ENCODE measurements at places on chromosomes 1 and 21.
A peak's percentile ranks its signal among the peaks of the same experiment; 100 is the strongest.

DNA sequence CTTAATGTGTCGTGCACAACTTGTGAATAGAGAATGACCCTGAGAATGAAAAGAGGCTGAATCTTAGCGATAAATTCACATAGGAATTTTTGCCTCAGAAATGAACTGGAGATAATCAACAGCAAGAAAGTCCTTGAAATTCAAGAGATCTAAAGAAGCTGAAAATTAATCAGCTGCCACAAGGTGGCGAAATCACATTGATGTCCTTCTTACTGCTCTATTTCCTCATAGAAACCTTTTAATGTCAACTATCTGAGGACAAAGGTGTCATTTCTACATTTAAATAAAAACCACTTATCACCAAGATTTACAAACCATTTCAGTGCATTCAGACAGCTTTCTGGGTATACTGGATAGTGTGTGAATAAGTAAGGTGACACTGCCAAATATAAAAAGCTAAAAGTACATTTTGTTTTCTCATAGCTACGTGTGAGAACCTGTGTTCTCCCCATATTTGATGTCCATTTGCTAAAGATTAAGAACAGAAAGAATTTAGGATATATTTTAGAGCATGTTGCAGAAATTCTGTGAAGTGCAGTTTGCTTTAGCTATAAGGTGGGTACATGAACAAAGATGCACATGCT lies 485.3 kb upstream of the PTBP2 start:
- no peak for DNase-seq

DNA sequence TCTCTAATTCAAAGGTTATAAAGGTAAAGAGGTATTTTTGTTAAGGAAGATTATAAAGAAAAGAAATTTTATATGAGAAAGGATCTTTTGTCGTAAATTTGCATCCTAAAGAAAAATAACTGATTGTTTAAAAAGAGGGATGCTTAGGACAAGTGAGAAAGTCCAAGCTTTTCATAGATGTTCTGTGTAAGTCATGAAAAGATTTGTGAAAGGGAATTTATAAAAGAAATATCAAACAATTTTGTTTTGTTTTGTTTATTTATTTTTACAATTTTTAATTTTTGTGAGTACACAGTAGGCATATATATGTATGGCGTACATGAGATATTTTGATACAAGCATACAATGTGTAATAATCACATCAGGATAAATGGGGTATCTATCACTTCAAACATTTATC lies 145.2 kb downstream of the ADSS2 start:
- DNase-seq = no peak

GRCh38 chr1:56502700-56503245 lies 76.6 kb downstream of the PLPP3 start:
- no peak for DNase-seq

DNA sequence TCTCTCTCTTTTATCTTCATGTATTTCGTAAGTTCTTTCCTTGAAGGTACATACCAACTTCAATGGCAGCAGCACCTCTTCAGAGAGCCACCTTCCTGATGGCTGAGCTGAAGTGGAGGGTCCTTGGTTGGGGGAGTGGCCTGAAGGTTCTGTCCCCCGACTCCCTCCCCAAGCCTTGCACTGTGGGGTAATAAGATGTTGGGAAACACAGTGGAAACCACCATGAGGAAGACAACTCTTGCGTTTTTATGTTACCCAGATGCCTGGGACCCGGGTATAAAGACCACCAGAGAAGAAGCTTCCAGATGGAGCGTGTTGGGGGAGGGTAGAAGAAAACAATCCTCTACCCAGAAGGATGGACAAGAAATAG lies 794 bp downstream of the KRTAP12-3 start:
- no peak for DNase-seq

GRCh38 chr1:238248356-238248755 lies 357.6 kb upstream of the ZP4 start:
- DNase-seq = no peak

DNA sequence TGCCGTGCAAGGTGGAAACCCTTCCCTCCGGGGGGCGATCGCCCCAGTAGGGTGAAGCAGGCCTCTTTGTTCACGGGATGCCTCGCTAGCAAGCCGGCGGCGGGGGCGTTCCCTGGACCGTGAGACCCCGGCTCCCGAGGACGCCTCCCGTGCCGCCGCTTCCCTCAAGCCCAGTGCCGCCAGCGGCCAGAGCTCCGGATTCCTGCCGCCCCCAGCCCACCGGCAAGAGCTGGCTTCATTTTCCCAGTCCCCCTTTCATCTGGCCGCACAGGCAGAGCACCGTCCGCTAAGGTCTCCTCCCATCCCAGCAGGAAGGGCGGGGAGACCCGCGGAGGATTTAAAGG lies 16.3 kb downstream of the IER5 start:
- DNase-seq = peak; percentile 45

GRCh38 chr1:18874600-18874999 lies 15.1 kb upstream of the TAS1R2 start:
- DNase-seq = no peak

GRCh38 chr1:40384887-40385286 lies 11.4 kb downstream of the SMAP2 start:
- DNase-seq = no peak

GRCh38 chr1:151710187-151710840 lies 6.3 kb downstream of the CELF3 start:
- no peak for DNase-seq

- peak; percentile 62 for DNase-seq
Observed at GRCh38 chr1:9275567-9276034, 17.1 kb upstream of the SPSB1 start.

DNA sequence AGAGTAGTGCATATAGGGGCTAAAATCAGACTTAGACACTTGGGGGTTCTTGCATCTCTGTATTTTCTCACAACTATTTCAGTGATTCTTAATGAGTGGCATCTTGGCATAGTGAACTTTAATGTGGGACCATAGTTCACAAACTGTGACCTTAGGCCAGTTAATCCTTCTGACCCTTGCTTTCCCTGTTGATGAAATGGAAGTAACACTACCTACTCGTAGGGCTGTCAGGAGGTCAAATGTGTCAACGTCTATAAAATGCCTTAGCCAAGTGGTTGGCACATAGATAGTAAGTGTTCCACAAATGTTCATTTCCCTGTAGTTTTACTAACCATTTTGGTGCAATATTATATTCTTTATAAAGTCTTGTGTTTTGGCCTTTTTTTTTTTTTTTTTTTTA lies 49.4 kb downstream of the DYRK1A start:
- DNase-seq = no peak

DNA sequence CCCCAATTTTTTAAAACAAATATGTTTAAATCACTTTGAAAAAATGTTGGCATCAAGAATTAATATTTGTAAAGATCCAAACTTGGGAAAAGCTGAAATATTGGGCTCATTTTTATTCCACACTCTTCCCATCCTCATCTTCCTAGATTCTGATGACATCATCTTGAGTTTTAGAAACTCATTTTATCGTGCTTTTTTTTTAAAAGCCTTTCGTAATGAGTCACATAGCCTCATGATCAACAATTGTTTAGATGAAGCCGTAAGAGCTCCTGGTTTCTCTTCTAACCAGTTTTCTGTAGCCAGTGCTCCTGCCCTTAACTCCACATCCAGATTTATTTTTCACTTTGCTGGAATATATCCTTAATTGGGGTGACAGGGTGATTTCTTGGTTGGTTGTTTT lies 78.6 kb downstream of the POFUT2 start:
- no peak for DNase-seq

DNA sequence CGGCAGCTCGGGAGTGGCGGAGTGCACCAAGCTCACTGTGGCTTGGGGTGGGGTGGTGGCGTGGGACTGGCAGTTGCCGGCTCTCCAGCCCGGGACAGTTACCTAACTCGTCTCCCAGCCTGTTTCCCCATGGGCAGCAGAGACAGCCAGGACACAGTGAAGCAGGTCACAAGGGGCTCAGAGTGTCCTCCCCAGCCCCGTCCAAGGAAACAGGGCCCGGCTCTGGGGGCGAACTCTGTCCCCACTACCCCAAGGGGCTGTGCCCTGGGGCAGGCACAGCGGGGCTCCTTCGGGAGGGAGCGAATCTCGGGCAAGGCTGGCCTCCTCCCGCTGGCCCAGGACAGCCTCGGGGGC lies 759 bp downstream of the GPR157 start:
- DNase-seq = no peak

DNA sequence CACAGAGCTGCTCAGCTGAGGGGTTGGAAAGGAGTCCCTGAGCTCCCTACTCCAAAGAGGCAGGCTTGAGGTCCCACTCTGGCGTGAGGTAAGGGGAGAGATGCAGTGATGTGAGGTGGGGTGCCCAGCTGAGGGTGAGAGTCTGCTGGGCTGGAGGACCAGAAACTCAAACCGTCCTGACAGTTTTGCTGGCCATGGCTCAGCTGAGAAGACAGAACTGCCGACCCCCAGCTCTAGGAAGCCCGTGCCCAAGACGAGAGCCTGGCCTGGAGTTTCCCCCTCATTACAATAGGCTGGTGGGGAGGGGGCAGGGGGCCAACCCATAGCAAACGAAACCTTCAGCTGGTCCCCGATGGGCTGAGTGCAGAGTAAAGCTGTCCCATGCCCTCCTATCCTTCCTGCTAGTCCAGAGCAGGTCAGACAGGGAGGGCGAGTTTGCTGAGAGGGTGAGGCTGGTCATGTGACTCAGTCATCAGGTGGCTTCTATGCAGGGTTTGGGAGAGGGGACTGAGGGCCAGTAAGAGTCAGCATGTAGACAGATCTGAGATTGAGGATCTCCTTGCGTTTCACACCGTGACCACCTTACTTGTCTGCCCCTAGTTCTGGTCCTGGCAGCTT lies 129.3 kb downstream of the PRDM2 start:
- no peak for DNase-seq

- DNase-seq = no peak
Observed at GRCh38 chr1:112974646-112975045, 18.6 kb upstream of the SLC16A1 start.

DNA sequence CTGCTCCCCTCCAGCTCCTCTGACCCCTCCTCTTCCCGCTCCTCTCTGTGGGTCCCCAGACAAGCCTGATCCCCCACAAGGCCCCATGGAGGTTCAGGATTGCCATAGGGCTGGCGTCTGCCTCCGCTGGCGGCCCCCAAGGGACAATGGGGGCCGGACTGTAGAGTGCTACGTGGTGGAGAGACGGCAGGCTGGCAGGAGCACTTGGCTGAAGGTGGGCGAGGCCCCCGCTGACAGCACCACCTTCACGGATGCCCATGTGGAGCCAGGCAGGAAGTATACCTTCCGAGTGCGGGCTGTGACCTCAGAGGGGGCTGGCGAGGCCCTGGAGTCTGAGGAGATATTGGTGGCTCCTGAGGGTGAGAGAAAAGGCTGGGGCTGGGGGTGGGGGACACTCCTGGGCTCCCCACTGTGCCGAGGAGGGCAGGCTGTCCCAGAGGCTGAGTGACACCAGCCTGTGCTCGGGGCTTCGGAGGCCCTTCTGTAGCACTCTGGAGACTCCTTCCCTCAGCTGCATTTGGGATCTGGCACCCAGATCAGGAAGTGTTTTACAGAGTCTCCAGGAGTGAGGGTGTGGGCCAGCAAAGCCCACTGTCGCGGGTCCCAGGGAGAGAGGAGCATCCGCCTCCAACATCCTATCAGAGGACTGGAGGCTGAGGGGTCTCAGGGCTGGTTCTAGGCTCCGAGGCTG lies 25.9 kb downstream of the IGFN1 start:
- no peak for DNase-seq

- no peak for DNase-seq
Observed at GRCh38 chr1:101928829-101929228, 67.9 kb downstream of the OLFM3 start.

DNA sequence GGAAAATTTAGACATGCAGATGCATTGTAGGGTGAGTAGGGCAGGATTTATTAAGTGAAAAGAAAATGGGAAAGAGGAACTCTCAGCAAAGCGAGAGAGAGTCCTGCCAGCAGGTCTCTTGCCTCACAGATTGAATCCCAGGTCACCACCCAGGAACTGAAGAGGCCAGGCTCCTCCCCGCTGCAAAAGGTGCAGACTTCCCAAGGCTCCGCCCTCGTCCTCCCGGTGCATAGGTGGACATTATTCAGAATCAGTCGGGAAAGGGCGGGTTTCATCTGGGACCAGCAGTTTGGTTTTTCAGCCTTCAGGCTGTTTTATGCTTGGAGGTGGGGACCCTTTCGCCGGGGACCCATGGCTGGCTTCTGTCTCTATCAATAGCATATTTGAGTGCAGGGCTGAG lies 41.6 kb upstream of the APP start:
- no peak for DNase-seq

GRCh38 chr21:38181096-38181495 lies 75.7 kb upstream of the KCNJ15 start:
- no peak for DNase-seq

- DNase-seq = no peak
Observed at GRCh38 chr21:38773099-38774061, 32.3 kb upstream of the ETS2 start.

- no peak for DNase-seq
Observed at GRCh38 chr1:58883037-58883887, 99.4 kb upstream of the JUN start.

Data from activated gamma-delta T cell treated with Interleukin-2 at 50 U/mL for 16 hours (primary cell).